ENCODE measurements at places on chromosomes 3 and 15.
A peak's percentile ranks its signal among the peaks of the same experiment; 100 is the strongest.

GRCh38 chr3:37768107-37768809 is 93.4 kb upstream of the CTDSPL start:
- no peak for DNase-seq

DNA sequence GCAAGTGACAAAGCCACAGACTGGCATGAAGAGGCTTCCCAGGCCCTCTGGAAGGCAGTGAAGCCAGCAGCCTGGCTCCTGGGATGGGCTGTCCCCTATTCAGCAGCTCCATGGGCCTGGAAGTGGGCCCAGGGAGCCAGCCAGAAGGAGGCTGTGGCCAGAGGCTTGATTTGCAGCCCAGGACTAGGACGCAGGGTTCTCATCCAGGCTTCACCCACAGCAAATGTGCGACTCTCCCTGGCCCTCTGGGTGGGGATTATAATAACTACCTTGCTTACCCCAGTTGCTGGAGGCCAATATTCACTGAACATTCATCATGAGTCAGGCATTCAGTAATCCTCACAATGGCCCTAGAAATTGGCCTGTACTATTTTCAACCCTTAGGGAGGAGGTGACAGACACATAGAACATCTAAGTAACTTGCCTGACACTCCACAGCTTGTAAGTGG is 24.6 kb upstream of the SRP14 start:
- DNase-seq = peak; percentile 12

DNA sequence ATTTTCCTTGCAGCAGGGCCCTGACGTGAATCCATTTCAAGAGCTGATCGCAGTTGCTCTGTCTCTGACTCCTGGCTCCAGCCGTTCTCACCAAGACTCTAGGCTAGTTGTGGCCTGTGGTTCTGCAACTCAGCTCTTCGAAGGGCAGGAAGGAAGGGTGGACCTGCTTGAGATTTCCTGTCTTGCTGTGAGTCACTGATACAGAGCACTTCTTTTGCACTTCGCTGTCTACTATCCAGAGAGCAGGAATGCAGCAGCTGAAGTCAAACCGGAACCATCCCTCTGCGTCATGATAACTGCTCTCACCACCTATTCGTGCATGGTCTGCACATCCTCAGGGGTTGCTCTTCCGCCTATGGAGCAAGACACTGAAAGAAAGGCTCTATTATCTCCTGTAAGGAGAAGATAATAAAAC is 59.7 kb downstream of the RAP2B start:
- peak; percentile 2 for DNase-seq

- DNase-seq = no peak
Measured at GRCh38 chr3:141849056-141849815, 27.2 kb upstream of the ATP1B3 start.

GRCh38 chr15:33515121-33515520 is 204.4 kb downstream of the RYR3 start:
- DNase-seq = no peak

- peak; percentile 5 for DNase-seq
Measured at GRCh38 chr3:143601723-143602484, 246.4 kb downstream of the SLC9A9 start.

GRCh38 chr3:182790612-182791011 is 2.7 kb upstream of the ATP11B start:
- no peak for DNase-seq

- no peak for DNase-seq
Measured at GRCh38 chr3:14489641-14490040, 50.5 kb downstream of the GRIP2 start.

DNA sequence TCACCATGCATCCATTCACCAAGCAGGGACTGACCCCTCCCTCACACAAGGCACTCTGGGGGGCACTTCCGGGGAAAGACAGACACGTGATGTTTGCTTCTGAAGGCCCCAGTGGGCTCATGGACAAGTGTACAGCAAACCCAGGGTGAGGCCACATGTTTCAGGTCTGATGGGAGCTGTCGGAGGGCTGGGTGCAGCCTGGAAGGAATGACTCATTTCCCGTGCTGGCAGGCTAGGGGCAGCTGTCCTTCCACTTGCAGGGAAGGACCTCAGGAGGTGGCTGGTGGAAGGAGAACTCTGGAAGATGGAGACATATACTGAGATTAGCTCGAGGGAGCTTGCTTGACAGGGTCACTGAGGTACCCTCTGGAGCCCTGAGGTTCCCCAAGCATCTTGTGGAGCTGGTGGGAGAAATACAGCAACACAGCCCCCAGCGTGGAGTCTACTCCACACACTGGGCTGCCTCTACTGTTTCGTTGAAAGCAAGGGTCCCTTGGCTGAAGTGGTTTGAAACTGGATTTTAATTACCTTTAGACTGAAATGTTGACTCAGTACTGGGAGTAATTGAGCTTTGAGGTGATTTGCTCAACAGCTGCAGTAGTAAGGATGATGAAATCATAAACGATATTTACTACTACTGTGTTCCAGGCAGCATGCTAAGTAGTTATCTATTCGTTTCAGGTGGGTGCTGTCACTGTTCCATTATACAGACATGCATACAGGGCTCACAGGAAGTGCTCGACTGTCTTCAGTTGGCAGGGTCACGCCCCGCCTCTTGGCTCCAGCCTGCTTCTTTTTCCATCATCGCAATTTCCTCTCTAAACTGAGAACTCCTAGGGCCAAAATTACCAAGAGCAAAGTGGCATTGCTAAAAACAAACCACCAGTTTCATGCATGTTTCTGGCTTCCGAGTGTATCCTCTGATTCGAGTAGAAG is 230.4 kb downstream of the ADAMTS17 start:
- DNase-seq = no peak

GRCh38 chr3:33886015-33886414 is 87.6 kb downstream of the PDCD6IP start:
- no peak for DNase-seq

DNA sequence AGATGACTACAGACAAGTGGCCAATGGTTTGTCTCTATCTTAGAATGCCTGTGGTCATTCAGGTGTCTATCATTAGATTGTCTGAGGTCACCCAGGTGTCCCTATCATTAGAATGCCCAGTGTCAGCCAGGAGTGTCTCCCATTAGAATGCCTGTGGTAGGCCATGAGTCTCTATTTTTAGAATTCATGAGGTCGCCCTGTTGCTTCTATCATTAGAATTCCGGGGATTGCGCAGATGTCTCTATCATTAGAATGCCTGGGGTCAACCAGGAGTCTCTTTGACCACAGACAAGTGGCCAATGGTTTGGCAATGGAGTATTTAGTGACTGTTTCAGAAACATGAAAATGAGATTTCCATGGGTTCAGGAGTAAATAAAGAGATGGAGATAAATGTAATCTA is 7.6 kb downstream of the RTP2 start:
- DNase-seq = no peak

DNA sequence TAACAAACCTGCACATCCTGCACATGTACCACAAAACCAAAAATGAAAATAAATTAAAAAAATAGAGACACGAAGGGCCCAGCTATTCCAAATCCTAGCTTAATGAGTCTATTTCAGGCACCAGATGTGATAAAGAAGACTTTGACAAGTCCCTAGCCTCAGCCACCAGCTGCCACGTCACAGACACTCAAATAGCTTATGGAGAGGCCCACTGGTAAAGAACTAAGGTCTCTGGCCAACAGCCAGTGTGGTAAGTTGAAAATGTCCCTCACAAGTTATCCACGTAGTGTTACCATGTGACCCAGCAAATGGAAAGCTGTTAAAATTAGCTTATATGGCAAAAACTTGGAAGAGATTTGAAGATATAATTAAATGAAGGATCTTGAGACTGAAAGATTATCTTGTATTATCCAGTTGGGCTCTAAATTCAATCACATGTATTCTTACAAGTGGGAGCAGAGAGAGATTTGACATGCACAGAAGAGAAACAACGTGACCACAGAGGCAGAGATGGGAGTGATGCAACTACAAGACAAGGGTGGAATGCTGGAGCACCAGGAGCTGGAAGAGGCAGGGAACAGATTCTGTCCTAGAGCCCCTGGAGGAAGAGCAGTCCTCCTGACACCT is 10.9 kb downstream of the ACSBG1 start:
- DNase-seq = no peak

GRCh38 chr3:89252860-89253259 is 145.4 kb downstream of the EPHA3 start:
- DNase-seq = no peak

DNA sequence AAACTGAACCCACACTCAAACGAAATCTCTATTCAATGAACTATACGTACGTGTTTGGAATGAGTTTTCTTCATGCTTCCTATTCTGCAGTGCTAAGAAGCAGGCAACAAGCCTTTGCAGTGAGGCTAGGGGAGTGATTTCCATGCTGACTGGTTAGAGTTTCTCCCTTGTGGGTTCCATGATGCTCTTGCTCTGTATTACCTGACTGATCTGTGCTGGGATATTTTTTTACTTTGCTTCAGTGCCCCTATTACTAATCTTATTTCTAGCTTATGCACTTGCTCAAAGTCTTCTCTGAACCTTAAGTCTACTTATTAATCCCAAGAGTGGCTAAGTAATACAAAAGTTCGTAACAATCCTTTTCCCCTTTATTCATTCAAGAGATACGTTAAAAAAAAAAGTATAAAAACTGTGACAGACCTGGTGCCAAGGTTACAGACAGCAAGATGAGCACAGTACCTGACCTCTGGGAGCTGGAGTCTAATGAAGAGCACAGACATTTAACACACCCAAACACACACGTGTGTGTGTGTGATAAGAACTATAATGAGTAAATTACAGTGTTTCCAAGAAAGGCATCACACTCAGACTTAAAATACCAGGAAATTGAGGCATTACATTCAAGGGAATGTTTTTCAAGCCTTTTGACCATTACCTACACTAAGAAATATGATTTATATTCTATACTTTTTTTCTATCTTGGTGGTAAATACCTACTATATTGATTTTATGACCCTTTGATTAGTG is 50.5 kb upstream of the FBN1 start:
- DNase-seq = peak; percentile 59

DNA sequence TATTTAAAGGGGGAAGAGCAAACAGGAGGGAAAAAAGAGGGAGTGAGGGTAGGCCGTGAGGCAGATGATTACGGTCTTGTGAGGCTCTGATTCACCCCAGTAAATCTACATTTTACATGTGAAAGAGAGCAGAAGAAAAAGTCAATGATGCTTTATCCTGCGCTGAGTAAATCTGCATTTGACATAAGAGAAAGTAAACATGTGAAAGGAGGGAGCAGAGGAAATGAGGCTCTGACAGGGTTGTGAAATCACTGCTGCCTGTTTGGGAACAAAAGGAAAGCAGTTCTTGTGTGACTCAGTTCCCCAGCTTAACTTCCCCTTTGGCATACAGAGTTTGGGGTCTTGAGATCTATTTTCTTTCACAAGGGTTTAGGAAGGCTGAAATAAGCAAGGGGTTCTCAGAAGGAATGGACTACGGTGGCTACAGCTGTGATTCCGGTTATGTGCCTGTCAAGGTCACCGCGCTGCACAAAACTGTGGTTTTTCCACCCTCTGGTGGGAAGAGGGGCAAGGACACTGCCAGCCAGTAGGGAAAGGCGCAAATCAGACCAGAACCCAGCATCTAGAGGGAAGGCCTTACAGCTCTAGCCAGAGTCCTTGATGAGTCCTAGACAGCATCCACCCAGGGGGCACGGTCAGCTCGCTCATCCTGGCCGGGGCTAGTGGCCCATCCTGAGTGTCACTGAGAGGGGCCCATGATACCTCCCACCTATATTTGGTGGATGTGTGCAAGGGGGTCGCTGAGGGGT is 18.9 kb upstream of the HCN4 start:
- no peak for DNase-seq

DNA sequence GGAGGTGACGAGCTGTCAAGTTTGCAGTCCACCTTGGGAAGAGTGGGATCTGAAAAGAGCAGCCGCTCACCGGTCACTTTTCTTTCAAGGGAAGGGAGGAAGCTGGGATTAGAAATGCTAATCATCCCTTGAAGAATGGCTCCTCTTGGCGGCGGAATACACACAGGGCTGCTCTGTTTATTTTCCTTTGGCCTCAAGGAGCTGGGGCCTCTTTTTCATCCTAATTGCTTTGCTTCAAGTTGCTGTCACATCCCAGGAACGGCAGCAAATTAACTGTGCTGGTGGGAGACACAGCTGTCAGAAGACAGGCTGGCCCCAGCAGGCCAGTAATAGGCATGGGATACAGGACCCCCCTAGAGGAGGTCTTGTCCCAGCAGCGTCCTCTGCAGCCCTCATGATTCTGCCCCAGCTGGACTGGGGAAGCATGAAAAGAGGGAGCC is 6.7 kb downstream of the KBTBD13 start:
- DNase-seq = peak; percentile 15

DNA sequence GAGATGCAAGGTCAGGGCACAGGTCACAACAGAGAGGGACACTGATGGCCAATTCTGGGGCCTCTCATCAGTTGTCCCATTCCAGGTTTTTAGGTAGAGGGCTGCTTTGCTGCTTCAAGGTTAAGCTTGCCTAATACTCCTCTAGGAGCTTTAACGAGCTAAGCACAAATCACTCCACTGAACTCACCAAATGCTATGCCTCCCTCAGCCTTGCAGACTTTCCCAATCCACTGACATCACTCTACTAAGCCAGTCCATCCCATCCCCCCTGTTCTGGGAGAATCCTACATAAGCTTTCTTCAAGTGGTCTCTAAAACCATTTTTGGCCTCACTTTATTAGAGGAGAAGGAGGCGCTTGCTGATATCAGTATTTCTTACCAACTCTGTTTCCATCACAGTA is 24.8 kb upstream of the PDCD6IP start:
- DNase-seq = no peak

DNA sequence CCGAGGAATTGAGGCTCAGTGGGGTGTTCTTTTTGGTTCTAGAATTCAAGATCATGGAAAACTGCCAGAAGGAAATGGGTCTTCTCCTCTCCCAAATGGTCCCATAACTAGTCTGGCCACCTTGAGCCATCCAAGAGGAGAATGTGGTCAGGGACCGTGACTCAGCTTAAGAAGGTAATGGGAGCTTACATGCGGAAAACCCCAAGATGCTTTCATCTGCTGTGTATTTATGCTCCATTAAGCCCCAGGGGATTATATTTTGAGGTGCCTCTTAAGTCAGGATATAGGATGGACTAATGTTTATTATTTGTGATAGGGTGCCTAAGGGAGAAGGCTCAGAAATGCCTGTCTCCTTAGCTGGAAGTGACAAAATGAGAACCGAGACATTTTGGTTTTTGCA is 39.2 kb upstream of the DLG1 start:
- DNase-seq = no peak

DNA sequence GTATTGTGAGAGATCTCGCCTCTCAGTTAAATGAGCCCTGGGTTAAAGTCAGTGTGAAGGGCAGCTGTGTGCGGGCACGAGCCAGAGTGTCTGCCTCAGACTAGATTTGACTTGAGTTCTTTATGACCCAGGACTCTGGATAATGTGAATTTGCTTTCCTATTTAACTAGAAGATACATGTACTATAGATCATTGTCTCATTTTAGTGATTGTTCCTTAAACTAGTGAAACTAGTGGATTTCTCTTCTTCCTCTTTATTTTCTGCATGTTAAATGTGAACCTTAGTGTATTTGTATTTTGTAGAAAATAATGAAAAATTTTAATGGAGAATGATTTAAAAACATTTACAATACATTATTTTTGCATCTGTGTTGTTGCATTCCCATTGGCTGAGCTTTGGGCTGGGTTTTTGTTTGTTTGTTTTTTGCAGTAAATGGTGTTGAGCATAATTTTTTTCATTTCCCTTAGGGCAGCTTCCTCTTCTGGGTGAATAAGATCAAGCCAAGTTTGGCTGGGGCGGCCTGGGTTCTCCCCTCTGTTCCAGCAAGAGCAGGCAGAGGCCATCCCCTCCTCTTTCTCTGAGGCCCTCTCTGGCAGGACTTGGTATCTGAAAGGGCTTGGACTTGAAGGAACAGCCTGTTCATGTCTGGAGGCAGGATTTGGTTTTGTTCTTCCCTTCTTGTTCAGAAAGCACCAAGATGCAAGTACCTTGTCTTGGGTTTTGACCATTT is 15.0 kb downstream of the GCSAM start:
- DNase-seq = no peak

- DNase-seq = peak; percentile 51
Measured at GRCh38 chr15:71559098-71559497, 251.3 kb upstream of the NR2E3 start.
